Lower leg skin (tissue), 4 donors: ENCODE measurements at places on chromosomes 1 and 21. TPM values are rescaled to one million over a fixed set of nuclear protein-coding genes. Genes with fewer than 3 reads are reported as not detected.

ERG gene
- total RNA-seq, result 7.8 TPM

STUM gene
- 4.0 TPM for total RNA-seq

F5 gene
- total RNA-seq, result 5.5 TPM

CCSAP gene
- total RNA-seq, result 20.0 TPM

OLIG2 gene
- not detected for total RNA-seq

NBPF14 gene
- total RNA-seq, result 65.5 TPM

FCRL4 gene
- not detected for total RNA-seq

VASH2 gene
- not detected for total RNA-seq
